ENCODE measurements at places on chromosomes 3 and 15. TPM values are rescaled to one million over a fixed set of nuclear protein-coding genes. Genes with fewer than 3 reads are reported as not detected.

The SLC35G2 gene
- 3.3 TPM for total RNA-seq

The AP3B2 gene
- total RNA-seq: 0.16 TPM

- no peak for DNase-seq
These were observed 4.8 kb downstream of the SEMA4B start for GRCh38 chr15:90205886-90206285.

DNA sequence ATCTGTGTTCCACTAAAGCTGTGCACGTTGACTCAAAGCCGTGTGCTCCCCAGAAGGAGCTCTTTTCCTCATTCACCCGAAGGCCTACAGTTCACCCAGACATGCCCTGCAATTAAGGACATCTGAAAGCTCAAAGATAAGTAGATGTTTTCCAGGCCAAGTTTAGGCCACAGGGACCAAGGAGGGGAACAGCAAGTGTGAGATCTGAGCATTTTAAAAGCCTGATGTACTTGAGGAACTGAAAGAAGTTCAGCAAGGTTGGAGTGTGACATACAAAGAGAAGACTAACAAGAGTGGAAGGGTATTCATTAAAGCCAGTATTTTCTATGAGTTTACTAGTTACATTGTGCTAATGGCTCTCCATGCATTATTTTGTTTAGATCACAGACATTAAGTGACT, 68.0 kb downstream of the CASR start:
- no peak for DNase-seq

The NR1I2 gene
- total RNA-seq: 0.38 TPM

GRCh38 chr3:66498687-66499621, 1.9 kb downstream of the LRIG1 start:
- no peak for DNase-seq

GRCh38 chr3:32857921-32858320, 40.1 kb downstream of the TRIM71 start:
- no peak for DNase-seq

- DNase-seq: no peak
These were observed 230.9 kb upstream of the FEZF2 start for GRCh38 chr3:62604298-62604697.

The PROK2 gene
- total RNA-seq: 0.33 TPM

- DNase-seq: no peak
These were observed 18.6 kb downstream of the SUCLG2 start for GRCh38 chr3:67635806-67636205.

The CDHR4 gene
- not detected for total RNA-seq

The LEKR1 gene
- total RNA-seq: 0.64 TPM

DNA sequence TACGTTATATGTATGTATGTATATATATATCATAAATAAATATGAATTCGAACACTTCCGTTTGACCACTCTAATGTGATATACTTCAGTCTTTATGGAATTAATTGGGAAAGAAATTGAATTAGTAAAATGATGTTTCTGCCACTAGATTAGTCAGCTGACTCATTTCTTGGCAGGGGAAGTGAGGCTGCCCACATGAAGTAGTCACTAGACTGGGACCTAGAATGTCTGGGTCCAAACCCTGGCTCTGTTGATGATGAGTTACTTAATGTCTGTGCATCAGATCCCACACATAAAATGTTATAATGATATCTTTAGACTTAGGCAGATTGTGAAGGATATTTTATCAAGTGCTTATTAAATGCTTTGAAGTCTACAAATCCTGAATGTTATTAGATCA, 27.4 kb upstream of the ARL14 start:
- no peak for DNase-seq
